ENCODE measurements at places on chromosomes 16 and 17.

GRCh38 chr17:77694391-77695363, 263.8 kb upstream of the TNRC6C start:
- ATAC-seq, result no peak

GRCh38 chr16:6177616-6178180, 1080.1 kb upstream of the EEF2KMT start:
- no peak for ATAC-seq

DNA sequence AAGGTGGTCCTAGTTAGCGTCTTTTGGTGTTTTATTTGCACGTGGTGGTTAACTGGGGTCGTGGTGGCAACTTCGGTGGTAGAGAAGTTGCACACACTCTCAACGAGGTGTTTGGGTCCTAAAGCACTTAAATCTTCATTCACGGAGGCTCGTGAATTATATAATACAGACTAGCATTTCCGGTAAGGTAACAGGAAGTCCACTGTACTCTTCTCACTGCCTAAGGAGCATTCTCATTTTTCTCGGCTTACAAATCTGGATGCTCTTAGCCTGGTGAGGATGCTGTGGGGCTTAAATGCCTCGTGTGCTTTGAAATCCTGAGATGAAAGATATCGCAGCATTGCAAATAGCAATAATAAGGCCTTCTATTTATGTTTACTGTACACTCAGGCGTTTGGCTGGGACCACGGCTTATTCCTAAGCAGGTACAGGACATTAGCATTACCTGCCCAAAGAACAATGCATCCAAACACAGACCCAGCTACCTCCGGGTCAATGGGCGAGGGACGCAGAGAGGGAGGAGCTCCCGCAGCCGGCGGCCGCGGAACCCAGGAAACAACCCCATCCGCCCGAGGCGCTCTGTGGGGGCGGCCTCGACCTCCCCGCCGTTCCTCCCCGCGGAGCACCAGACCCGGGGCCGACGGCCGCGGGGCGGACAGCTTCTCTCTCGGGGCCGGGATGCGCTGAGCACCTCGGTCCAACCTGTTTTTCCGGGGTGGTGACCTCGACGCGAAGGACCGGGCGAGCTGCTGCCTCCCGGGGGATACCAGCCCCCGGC, 856 bp downstream of the DNAJA2 start:
- no peak for ATAC-seq

DNA sequence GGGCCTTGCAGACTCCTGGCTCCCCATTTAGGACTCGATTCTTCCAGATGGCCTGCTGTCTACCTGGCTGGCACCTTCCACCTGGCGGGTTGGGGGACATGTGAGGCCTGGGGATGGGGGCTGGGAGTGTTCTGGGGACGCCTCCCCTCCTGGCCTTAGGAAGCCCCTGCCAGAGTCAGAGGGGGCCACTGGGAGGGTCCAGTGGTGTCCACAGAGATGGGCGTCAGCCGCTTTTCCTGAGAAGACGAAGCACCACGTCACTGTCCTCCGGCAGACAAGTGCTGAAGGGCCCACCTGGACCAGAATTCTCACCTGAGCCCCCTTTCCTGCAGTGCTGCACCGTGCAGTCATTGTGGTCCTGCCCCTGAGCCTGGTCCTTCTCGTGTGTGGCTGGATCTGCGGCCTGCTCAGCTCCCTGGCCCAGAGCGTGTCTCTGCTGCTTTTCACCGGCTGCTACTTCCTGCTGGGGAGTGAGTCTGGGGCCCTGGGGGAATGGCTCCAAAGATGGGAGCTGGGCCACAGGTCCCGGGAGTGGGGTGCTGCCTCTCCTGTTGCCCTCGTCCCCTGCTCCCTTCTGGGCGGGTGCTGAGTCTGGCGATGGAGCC, 2.9 kb downstream of the TMEM235 start:
- ATAC-seq, result no peak

GRCh38 chr16:11145819-11146211, 110.2 kb downstream of the SOCS1 start:
- no peak for ATAC-seq

DNA sequence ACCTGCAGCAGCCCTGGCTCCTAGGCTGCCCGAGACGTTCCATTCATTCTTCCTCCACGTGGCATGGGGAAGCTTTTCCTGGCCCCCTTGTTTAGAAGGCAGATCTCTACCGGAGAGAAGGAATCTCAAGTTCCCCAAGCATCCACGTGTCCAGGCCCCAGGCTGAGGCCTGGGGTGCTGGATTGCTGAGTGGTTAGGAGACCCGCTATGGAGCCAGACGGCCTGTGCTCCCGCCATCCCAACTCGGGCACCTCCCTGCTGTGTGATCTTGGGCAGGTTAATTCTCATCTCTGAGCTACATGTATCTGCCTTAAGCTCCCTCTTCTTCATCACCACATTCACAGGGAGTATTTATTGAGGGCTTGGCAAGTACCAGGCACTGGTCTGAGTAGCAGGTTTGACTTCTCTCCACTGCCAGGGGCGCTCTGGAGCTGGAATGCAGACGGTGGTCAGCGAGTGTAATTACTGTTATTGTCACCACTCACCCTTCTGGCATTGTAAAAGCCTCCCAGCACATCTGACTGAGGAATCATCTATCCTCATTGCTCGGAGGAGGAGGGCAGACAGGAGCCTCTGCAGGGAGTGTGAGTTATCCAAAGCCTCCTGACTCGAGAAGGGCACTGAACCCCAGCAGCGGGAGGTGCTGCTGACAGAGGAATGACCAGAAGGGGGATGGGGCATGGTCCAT, 1.1 kb upstream of the ADGRG1 start:
- ATAC-seq, result no peak

DNA sequence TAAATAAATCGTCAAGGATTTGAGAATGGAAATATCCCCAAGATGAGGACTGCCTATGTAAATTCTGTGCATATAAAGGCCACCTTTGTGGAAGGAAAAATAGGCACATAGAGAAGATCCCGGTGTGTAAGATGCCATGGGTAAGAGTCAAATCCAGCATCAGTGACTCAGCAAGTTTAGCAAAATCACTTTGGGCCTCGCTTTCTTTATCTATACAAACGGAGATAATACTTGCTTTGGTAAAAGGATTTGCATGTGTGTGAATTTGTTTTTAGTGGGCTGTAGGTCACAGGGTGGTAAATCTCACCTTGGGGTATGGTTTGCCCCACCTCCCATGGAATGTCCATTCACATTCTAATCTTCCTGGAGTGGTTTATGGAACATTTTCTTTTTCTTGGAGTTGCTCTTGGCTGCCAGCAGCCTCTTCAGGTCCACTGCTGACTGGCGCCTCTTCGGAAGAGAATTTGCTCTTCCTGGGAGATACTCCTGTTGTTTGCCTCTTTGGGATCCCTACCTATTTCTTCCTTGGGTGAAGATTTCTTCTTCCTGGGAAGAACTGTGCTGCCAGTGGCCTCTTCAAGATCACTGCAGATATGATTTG, 587.6 kb downstream of the CDH11 start:
- no peak for ATAC-seq

- ATAC-seq, result no peak
These were observed 72.0 kb downstream of the CMIP start for GRCh38 chr16:81516478-81517149.

- no peak for ATAC-seq
These were observed 22.8 kb downstream of the TAOK1 start for GRCh38 chr17:29412780-29413565.

DNA sequence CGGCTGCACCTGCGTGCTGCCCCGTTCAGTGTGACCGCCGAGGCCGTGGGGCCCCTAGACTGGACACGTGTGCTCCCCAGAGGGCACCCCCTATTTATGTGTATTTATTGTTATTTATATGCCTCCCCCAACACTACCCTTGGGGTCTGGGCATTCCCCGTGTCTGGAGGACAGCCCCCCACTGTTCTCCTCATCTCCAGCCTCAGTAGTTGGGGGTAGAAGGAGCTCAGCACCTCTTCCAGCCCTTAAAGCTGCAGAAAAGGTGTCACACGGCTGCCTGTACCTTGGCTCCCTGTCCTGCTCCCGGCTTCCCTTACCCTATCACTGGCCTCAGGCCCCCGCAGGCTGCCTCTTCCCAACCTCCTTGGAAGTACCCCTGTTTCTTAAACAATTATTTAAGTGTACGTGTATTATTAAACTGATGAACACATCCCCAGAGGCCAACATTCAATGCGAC, 1.7 kb downstream of the IL17C start:
- ATAC-seq, result no peak

GRCh38 chr17:61734466-61734865, 128.9 kb downstream of the BRIP1 start:
- ATAC-seq, result no peak

DNA sequence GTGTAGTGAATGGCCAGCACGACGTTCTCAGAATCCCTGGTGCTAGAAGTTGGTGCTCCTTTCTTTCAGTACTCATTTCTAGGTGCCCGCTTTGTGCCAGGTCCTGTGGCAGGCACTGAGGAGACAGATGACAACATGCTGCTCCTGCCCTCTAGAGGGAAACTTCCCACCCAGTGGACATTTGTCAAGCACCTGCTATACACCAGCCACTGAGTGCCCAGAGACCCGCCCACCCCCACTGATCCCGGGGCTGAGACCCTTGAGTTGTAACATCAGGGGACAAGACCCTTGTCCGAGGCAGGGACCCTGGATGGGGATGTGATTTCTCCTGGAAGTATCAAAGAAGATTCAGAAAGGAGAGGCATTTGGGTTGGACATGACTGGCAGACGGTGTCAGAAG, 25.1 kb downstream of the UNC13D start:
- no peak for ATAC-seq
